Diencephalon (tissue), 1 donor: ENCODE measurements at places on chromosomes 1 and 21. TPM values are rescaled to one million over a fixed set of nuclear protein-coding genes. Genes with fewer than 3 reads are reported as not detected.

Gene NBPF10
- total RNA-seq = 0.92 TPM

Gene CR1L
- not detected for total RNA-seq

Gene PLA2G2A
- total RNA-seq = not detected

Gene MYBPHL
- total RNA-seq = 0.23 TPM

Gene NOS1AP
- 7.6 TPM for total RNA-seq

Gene ZNF648
- total RNA-seq = 1.4 TPM

Gene TCHH
- 0.23 TPM for total RNA-seq

Gene PPIE
- 24.5 TPM for total RNA-seq

Gene CRYZ
- total RNA-seq = 22.1 TPM

Gene TMPRSS15
- total RNA-seq = 0.23 TPM

Gene PDE9A
- total RNA-seq = 18.7 TPM

Gene OR2L8
- total RNA-seq = 2.5 TPM

Gene LCE1F
- not detected for total RNA-seq

Gene VASH2
- total RNA-seq = 17.8 TPM

Gene TFAP2E
- 0.69 TPM for total RNA-seq

Gene CNIH4
- 29.3 TPM for total RNA-seq

Gene BEST4
- 1.2 TPM for total RNA-seq

Gene ATAD3C
- not detected for total RNA-seq

Gene MACO1
- total RNA-seq = 50.7 TPM

Gene MYOG
- total RNA-seq = not detected
